Head of caudate nucleus (tissue), 42 donors: ENCODE measurements at places on chromosomes 6 and 20.

- no peak for DNase-seq
Observed at GRCh38 chr20:1456300-1456699, 10.3 kb downstream of the NSFL1C start.

DNA sequence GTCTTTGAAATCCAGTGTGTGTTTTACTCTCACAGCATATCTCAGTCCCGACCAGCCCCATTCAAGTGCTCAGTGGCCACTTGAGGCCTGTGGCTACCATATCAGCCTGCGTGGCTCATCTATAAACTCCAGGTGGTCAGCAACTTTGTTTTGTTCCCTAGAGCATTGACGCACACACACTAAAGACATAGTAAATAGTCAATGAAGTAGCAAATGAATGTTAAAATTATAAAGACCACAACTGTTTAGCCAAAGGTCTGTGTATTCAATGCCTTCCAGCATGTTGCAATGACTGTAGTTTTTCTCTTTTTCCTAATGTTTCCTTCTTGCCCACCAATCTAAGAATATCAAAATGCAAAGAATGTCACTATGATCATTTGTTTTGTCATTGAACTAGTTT, 238.2 kb upstream of the ZNF217 start:
- no peak for DNase-seq

GRCh38 chr6:83615025-83615999, 93.6 kb downstream of the SNAP91 start:
- DNase-seq: peak; percentile 10

- DNase-seq: peak; percentile 49
Observed at GRCh38 chr6:33419580-33420490, at the start of gene SYNGAP1. Gene SYNGAP1 (plus strand): TSS chr6:33420065. CDS start chr6:33420265, 200 bp downstream.

DNA sequence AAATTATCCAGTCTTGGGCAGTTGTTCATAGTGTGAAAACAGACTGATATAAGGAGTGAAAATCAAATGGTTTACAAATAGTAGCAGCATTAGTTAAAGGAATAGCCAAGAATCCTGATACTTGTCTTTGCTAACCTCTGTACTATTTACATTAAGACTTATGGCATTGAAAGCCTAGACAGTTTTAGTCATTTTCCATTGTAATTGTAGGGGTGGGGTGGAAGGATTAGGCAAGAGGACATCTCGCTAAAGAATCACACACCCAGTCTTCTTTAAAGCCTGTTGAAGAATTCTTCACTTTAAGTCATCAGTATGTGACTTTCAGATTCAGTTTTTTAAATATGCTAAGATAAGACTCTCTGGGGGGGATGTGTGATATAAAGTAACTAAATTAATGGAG, 207.5 kb upstream of the PHACTR1 start:
- no peak for DNase-seq

GRCh38 chr20:50113420-50114224, 672 bp upstream of the UBE2V1 start:
- no peak for DNase-seq

DNA sequence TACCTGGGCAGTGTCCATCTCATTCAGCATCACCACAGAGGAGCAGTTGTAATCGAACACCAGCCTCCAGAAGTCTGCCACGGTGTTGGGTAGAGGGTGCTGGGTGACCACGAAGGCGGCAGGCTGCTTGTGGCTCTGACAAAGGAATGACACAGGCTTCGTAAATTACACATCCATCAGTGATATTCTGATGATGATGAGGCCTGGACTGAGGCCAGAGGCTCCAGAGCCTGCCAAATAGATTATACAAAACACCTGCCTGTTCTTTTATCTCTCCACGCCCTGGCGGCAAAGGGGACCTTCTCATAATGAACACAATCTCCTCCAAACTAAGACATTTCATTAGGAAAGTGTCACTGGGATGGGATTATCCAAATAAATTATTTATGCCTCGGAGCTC, 480.2 kb upstream of the CHD6 start:
- no peak for DNase-seq

DNA sequence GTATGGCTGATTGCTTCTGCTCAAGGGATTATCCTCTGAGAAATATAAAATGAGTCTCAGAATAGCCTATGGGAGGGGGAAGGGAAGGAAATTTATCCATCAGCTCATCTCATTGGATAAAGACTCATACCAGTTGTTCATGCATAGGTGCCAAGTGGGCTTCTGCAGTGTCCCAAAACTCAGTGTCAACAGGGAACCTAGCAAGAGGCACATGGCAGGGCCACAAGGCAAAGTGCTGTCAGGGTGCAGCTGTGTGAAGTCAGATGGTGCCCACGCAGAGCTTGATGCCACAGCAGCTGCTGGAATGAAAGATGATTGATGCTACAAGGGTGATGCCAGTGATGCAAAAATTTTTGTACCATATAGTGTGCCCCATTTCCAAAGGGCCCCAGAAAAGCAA, 3.2 kb upstream of the CHD6 start:
- DNase-seq: no peak

GRCh38 chr20:62938105-62938888, at the start of gene GID8:
Gene GID8 (plus strand): TSS chr20:62938147. CDS start chr20:62941503, 3,356 bp downstream.
- DNase-seq: no peak

- DNase-seq: no peak
Observed at GRCh38 chr6:157990321-157991066, 8.8 kb downstream of the SYNJ2 start.

DNA sequence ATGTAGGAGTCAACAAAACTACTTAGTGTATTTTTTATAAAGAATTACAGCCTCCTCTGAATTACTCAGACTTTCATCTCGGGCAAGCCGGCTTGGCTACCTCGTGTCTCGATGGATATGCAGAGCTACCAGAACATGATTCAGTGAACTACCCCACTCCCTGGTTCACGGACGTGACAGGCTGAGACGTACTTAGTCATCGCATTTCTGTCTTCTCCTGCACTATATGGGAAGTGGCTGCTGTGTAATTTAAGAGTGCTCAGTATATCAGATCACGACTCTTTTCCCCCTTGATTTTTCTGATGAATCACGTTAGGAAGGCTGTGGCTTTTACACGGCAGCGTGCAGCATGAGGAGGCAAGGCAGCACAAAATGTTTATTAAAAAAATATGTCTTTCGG, 302.7 kb upstream of the ZFP64 start:
- DNase-seq: peak; percentile 42

GRCh38 chr20:13486694-13487093, 152.0 kb downstream of the TASP1 start:
- DNase-seq: no peak

DNA sequence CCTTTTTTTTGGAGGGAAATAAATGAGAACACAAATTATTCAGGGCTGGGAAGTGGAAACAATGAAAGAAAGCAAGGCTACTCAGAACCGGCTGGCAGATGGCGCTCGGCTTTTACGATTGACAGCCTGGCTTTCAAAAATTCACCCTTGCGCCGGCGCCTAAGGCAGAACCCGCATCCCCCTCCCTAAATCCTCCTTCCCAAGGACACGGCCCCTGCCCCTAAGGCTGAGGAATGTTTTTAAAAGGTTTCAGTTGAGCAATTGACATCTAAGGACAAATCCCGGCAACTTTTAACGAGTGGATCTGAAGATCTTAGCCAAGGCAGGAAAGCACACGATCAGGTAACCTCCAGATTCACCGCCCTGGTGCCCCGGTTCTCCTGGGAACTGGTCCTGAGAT, 16.3 kb downstream of the GNAS start:
- peak; percentile 52 for DNase-seq

GRCh38 chr6:156694679-156695078, 82.5 kb upstream of the ARID1B start:
- no peak for DNase-seq

GRCh38 chr6:91447530-91448254, 860.8 kb upstream of the MAP3K7 start:
- no peak for DNase-seq

- DNase-seq: no peak
Observed at GRCh38 chr6:111625099-111625416, 19.4 kb upstream of the TRAF3IP2 start.

DNA sequence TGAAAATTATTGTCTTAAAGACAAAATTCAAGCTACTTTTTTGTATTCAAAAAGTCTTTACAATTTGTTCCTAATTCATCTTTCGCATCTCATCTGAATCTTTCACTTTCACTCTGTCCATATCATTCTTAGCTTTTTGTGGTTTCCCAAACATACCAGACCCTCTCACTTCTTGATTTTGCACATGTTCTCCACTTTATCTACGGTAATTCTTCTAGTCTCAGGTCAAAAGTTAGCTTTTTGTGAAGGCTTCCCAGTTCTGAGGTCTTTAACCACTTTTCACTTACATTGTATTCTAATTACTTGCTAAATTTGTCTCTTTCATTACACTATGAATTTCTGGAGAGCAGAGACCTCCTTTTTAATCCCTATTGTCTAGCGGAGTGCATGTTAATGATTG, 34.6 kb upstream of the EPHA7 start:
- DNase-seq: no peak

DNA sequence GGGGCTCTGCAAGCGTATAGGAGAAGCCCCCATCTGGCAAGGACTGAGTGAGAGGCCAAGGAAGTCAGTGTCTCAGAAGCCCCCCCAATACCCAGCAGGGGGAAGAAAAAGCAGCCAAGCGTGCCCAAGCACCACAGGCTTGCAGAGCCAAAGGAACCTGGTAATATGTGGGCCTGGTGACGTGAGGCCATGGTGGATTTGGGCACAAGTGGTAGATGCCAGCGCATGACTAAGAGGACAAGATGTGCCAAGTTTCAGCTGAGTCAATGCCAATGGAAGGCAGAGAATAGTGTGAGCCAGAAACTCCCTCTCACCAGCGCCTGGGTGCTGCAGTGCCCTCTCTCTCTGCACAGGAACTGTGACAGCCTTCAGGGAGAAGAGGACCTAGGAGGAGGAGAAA, 110.0 kb downstream of the QRSL1 start:
- no peak for DNase-seq

DNA sequence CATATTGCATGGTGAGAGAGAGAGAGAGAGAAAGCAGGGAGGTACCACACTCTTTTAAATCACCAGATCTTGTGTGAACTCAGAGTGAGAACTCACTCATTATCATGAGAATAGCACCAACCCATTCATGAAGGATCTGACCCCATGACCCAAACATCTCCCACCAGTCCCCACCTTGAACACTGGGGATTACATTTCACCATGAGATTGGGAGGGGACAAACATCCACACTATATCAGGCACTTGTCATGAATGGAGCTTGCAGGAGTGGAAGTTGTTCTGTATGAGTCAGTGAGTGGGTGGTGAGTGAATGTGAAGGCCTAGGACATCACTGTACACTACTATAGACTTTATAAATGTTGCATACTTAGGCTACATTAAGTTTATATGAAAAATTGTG, 47.7 kb upstream of the RNF182 start:
- no peak for DNase-seq

DNA sequence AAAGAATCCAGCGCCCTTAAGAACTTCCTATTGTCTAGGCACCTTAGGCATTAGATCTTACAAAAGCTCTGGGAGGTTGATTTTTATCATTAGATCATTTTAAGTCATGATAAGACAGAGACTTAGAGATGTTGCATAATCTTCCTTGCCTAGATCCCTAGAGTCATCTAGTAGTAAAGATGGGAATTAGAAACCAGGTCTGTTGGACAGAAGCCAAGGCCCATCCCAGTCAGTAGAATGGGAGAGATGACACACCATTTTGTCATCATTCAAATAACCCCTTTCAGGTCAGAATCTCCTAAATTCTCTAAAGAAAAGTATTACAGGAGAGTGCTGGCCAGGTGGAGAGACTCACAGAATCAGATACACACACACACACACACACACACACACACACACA, 579.1 kb downstream of the BMP2 start:
- DNase-seq: no peak

GRCh38 chr6:24690593-24690992, 23.7 kb downstream of the ACOT13 start:
- DNase-seq: no peak

DNA sequence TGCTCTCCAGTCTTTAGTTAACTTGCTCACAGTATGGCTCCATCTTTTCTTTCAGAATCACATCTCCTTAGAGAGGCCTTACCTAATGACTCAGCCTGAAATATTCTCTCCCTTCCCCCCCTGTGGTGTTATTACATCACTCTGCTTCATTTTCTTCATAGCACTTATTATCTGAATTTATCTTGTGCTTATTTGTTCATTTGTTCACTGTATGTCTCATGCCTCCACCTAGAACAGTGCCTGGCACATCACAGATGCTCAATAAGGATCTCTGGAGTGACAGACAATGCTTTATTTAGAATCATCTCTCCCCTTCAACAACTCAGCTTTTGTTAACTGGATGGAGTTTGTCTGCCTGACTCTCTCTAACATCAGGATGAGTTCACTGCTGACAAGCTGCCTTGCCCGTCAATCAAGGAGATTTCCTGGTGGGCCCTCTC, 96.6 kb upstream of the MAN1A1 start:
- DNase-seq: no peak

DNA sequence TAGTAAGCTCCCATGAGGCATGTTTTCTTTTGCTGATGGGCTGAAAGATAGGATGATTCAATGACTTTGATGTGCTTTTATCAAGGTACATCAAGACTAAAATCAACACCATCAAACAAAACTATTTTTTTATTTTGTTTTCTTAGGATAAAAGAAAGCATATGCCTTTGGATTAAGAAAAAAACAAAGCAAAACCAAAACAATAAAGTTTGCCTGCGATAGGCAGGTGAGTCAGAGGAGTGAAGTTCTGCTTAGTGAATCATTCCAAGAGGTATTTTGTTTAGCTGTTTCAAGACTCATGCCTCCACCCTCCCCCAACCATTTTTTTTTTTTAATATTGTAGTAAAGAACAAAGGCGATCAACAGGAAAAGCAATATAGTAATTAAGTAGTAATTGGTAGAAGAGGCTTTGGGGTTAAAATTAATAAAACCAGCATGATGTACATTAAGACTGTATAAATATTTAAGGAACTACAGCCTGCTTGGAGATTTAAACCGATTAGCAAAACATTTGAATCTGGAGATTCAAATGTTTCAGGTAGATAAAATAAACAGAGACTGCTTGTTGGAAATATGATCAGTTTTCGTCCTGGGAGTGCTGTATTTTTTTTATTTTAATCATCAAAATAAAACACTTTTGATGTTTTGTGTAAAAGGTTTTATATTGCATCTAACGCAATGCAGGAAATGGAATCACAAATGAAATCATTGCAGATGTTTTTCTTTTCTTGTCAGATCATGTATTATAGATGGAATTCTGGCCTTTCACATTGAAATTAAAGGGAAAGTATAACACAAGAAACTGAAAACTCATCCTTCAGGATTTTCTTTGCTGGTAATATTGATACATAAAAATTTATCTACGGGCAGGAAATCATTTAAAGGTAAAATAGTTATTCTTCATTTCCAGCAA, 482.3 kb upstream of the MANEA start:
- DNase-seq: no peak

- DNase-seq: no peak
Observed at GRCh38 chr6:43956478-43956877, 170.8 kb downstream of the MRPL14 start.

DNA sequence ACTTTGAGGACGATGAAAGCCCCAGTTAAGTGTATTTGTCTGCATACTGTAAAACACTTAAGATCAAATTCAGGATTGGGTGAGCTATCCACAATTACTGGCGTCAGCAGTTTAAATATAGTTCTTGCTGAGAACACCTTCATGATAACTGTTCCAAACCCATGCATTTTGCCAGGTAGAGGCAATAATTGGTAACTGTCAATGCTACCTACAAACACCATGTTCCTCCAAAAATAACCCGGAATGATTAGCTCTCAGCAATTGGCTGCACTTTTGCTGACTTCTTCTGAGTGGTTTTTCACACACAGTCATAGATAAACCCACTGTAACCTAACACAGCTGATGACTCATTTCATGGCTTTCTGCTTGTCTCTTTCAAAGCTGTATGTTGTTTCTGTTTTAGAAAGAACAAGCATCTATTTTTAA, 1358.6 kb upstream of the GJE1 start:
- no peak for DNase-seq
